Right ventricle myocardium superior (tissue), 1 donor: ENCODE measurements at places on chromosomes 7 and 10. TPM values are rescaled to one million over a fixed set of nuclear protein-coding genes. Genes with fewer than 3 reads are reported as not detected.
A peak's percentile ranks its signal among the peaks of the same experiment; 100 is the strongest.

- no peak for DNase-seq
Observed at GRCh38 chr10:60397792-60398191, 8.1 kb upstream of the ANK3 start.

DNA sequence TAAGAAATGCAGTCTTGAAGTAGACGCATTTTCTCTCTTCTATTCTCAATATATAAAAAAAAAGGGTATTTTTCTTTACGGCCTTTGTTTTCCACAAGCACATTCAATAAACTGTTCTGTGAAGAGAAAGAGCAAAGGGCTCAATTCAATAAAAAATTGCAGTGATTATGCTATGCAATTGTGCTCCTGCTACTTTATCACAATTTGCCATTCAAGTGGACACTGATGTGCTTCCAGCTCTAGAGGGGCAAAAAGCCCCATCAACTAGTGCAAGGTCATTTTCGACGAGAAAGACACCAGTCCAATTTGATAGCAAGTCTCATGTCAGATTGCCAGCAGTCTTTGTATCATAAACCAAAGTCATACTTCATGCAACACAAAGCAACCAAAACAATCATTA, 82.6 kb upstream of the THSD7A start:
- no peak for DNase-seq

DNA sequence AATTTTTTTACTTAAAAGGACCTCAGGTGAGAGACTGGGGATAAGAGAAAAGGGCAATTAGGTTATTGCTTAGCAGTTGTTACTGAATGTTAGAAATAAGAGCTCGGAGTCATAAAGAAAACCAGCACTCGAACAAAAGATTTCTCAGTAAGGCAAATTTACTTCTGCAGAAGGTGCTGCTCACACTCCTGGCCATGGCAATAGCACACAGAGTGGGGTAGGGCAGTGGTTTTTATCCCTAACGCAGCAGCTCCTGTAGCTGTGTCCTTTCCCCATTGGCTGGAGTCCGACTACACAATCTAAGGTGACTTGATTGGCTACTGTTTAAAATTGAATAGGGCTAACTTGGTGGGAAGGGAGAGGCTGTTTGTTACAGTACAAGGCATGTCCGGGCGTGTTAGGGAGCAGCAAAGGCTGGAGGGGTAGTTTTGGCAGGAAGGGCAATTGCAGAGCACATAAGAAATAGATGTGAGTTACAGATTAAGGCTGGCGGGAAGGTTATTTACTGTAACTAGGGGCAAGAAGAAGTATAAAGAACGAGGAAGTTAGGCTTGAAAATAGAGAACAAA, 112.1 kb downstream of the AKR1D1 start:
- DNase-seq = no peak

GRCh38 chr7:27434756-27435400, 192.3 kb downstream of the EVX1 start:
- DNase-seq = no peak

DNA sequence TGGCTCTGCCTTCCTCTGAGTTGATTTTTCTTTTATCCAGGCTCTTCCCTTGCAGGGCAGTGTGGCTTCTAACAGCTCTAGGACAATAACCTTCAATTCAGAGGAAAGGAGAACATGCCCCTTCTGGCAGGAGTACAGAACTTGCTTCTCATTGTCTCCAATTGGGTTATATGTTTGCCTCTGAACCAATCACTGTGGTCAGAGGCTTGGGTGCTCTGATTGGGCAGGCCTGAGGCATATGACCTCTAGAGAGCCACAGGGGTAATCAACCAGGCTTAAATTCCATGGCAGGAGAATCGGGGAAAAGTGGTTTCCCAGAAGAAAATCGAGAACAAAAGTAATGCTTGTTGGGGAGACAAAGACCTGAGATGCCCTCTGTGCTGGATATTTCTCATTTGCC, 240.0 kb downstream of the REEP3 start:
- no peak for DNase-seq

DNA sequence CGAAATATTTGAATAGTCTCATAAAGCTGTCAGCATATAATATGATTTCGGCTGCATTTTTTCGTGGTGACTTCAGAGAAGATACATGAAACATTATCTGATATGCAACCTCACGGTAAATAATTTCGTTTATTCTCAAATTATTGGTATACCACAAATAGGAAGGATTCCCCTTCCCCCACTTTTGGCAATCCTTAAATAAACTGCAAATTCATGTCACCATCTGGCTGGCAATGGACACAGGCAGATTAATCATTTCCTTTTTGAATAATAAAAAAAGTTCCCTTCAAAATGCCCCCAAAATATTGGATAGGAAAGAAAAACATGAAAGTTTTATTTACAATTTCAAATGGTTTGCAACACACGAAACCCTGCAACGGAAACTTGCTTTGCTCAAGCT, 234.5 kb upstream of the MEOX2 start:
- no peak for DNase-seq

DNA sequence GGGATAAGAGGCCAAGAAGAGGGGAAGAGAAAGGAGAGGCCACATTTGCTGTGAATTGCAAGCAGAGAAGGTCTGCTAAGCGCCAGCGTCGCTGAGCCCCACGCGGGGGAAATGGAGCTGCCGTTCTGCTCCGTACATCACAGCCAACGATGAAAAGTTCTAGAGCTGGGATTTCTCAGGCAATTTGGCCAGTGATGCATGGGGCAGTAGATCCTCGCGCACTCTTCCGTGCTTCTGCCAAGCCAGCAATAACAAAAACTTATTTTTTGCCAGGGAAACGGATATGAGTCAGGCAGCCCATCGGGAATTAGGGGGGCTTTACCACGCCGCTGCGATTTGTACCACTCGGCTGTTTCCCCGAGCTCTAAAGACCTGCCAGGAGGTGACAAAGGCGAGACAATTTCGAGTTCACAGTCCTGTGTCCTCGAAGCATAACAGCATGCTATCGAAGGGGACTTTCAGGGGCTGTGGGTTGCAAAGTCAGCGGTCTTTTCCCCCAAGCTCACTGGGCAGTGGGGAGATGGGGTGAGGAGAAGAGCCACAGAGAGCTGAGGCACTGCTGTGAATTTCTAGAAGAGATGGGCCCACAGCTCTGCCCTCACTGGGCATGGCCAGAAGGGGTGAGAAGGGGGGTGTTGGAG, 30.0 kb upstream of the SLF2 start:
- peak; percentile 51 for DNase-seq

PRKG1 gene
- 28.2 TPM for total RNA-seq

CLDN4 gene
- 0.11 TPM for total RNA-seq

C10orf143 gene
- total RNA-seq = 2.2 TPM
